Bone marrow (tissue), 2 donors: ENCODE measurements at places on chromosomes 2 and 18.

DNA sequence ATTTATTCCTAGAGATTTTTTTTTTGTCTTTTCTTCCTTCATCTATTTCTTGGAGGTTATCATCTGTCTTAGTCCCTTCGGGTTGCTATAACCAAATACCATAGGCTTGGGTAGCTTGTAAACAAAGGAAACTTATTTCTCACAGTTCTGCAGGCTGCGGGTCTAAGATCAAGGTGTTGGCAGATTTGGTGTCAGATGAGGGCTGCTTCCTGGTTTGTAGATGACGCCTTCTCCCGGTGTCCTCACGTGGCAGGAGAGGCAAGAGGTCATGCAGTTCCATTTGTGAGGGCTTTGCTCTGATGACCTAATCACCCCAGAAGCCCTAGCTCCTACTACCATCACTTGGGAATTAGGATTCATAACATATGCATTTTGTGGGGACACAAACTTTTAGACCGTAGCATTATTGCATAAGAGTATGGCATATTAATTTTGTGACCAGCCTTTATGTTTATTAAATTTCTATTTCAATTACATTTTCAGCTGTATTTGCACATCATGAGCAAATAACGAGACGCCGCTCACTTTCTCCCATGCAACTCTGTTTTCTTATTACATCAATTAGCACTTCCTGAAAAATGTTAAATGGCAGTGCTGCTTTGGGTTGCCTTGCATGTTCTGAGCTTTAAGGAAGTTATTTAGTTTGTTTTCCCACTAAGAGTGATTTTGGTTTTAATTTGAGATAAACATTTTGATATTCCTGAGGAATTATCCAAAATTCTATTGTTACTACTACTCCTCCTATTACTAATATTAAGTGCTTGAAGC is 246.4 kb upstream of the HDAC4 start:
- no peak for DNase-seq

DNA sequence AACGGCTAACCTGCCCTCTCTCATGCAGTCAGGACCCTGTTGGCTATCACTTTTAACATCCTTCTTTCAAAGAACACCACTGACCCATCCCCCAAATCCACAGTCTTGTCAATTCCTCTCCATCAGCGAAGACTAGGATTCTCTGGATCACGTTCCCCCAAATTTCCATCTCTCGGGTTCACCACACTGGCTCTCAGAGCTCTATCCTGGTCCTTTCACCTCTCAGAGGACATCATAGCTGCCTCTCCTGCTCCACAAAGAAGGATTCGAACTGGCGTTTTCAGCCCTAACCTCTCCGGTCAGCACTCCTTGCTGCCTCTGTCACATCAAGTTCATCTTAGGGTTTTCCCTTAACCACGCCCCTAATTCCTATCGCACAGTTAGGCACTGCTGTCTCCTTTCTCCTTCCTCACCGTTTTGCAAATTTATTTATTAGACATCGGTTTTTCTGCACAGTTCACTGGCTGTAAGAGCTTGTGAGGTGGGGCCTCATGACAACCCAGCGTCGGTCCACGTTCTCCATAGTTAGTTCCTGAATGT is 247.5 kb upstream of the PXDN start:
- DNase-seq: no peak

DNA sequence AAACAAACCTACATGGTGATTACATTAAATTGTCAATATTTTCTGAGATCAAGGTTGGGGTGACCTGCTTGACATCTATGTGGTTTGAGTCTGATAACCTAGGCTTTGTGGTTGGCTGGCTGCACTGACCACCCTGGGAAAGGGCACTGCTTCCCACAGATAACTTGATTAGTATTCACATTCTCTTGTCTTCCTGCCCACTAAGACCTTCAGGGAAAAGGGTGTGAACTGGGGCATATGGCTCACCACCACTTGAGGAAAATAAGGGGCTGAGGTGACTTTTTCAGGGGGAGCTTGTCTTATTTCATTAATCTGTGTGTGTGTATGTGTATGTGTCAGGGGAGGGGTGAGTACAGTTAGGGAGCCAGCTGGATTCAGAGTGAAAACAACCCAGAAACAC is 1.5 kb downstream of the SMYD1 start:
- no peak for DNase-seq

GRCh38 chr2:70907130-70908057 is 28.3 kb upstream of the ATP6V1B1 start:
- DNase-seq: no peak

DNA sequence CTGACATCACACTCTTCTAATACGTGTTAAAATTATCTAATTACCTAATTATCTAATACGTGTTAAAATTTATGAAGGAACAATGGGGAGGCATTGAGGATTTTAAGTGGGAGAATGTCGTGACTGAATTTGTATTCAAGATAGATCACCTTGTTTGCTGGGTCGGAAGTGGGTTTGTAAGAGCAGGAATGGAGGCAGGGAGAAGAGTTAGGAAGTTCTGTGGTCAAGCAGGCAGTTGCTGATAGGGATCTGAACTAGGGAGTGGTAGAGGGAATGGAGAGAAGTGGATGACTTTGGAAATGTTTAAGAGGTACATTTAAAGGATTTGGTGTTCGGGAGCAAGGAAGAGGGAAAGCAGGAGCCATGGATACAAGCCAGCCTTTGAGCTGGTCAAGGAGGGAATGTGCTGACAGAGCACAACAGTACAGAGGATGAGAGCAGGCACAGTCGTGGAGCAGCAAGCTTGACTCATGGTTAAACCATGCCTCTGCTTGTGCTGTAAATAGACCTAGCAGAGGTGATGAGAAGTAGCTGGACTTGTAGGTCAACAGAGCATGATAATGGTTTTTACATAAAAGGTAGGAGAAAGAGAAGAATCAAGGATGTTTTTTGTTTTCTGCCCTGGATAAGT is 16.2 kb downstream of the IL18RAP start:
- no peak for DNase-seq

DNA sequence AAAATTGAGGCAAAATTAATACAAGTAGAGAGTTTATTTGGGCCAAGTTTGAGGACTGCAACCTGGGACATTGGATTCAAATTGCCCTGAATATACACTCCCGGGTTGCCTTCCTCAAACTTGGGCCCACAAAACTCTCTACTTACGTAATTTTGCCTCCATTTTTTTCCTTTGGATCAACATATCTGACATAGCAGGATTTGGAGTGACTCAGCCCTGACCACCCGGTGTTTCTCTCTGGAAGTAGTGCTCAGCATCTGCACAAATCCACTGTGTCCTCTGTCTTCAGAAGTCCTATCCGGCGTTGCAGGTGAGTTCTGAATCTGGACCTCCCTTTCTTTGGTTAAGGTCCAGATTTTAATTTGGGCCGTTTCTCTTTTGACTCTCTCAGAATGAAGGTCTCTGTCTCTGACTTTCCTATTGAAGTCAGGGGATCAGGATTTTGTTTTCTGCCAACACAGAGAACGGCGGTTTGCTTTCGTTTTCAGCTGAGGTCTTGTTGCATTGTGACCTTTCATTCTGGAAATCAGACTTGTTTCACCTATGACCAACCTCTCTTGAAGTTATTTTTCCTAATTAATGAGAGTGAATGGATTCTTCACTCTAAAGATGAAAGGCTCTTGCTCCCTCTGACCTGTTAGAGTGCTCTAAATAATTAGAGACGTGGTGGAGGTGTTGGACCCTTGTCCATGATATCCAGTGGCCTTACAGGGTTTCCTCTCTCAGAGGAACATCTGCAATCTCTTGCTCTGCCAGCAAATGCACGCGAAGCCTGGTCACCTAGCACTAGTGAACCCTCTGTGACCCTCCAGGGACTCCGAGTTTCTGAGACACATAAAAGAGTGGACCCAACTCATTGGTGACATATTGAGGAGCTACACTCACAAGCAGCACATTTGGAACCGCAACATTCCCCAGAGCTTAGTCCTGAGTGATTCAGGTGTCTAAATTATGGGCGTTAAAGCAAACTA is 13.6 kb downstream of the TCF23 start:
- no peak for DNase-seq

DNA sequence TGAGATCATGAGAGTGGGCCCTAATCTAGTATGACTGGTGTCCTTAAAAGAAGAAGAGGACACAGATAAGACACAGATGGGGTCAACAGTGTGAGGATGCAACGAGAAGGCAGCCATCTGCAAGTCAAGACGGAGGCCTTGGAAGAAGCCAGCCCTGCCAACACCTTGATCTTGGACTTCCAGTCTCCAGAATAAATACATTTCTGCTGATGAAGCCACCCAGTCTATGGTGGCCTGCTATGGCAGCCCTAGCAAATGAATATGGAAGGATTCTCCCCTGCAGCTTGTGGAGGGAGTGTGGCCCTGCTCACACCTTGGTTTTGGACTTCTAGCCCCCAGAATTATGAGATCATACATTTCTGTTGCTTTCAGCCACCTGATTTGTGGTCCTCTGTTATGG is 12.3 kb downstream of the CTIF start:
- no peak for DNase-seq
